Body of pancreas (tissue), 4 donors: ENCODE measurements at places on chromosomes 6 and 20.

- no peak for DNase-seq
These were observed 126.4 kb downstream of the MAP3K4 start for GRCh38 chr6:161117942-161118341.

GRCh38 chr6:155660251-155660977, 204.8 kb upstream of the NOX3 start:
- DNase-seq, result no peak

DNA sequence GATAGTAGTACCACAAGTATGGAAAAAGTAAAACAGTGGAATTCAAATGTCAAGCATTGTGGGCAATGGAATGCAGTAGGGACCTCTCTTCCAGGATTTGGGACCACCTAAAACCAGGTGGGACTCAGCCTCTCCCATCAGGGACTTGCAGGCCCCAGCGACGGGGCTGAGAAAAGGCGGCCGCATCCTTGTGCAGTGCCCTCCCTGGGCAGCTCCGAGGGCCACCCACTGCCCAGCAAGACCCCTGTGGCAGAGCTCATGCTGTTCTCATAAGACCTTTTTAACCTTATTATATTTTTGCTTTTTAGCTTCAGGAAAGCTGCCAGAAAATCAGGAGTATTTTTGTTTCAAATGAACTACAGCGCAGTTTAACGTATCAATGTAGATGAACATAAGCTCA, 142.6 kb upstream of the RPS6KA2 start:
- DNase-seq, result no peak

GRCh38 chr20:1033751-1034414, 31.8 kb upstream of the RSPO4 start:
- DNase-seq, result no peak

DNA sequence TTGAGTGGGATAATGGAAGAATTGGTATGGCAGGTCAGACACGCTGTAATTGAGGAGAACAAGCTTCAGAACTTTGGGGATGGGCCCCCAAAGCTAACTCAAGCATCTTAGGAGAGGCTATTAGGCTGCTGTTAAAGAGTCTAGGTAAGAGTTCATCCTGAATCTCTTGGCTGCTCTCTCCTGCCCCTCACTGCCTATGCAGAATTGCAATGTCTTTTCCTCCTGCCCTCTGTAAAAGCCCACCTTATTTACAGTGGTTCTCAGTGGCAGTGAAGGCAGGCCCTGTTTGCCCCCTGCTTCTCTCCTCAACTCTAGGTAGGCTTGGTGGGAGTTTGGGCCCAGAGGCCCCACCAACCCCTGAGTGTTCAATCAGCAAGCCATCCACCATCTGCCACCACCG, 55.0 kb downstream of the LYRM2 start:
- DNase-seq, result no peak

GRCh38 chr20:48102931-48103660, 317.8 kb upstream of the SULF2 start:
- no peak for DNase-seq

- no peak for DNase-seq
These were observed 184.3 kb downstream of the TBXT start for GRCh38 chr6:165983112-165984072.

DNA sequence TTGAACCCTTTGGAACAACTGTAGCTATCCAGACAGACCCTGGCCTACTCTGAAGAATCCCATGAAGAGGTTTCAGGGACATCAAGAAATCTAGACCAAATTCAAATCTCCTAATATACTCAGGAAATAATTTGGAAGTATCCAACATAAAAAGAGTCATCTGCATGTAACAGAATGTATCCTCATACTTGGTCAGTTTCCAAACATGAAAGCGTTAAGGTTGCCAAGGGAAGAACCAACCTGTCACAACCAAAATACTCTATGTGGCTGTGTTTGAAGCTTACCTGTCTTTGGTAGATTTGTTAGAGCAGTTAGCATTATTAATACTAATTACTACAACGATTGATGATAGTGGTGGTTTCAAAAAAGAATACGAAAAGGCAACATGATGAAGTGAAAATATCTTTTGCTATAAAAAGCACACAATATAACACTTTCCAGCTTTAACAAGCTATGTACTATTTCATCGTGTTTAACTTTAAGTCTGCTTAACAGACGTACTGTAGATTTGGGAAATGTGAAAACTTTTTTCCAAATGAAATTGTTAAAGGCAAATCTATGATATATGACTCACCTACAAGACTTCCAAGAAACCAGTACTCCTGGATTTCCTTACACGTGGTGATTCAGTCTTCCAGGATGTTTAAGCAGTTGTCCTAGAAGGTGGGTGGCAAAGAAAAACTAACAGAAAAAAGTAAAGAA, 46.6 kb upstream of the ENPP1 start:
- DNase-seq, result no peak

DNA sequence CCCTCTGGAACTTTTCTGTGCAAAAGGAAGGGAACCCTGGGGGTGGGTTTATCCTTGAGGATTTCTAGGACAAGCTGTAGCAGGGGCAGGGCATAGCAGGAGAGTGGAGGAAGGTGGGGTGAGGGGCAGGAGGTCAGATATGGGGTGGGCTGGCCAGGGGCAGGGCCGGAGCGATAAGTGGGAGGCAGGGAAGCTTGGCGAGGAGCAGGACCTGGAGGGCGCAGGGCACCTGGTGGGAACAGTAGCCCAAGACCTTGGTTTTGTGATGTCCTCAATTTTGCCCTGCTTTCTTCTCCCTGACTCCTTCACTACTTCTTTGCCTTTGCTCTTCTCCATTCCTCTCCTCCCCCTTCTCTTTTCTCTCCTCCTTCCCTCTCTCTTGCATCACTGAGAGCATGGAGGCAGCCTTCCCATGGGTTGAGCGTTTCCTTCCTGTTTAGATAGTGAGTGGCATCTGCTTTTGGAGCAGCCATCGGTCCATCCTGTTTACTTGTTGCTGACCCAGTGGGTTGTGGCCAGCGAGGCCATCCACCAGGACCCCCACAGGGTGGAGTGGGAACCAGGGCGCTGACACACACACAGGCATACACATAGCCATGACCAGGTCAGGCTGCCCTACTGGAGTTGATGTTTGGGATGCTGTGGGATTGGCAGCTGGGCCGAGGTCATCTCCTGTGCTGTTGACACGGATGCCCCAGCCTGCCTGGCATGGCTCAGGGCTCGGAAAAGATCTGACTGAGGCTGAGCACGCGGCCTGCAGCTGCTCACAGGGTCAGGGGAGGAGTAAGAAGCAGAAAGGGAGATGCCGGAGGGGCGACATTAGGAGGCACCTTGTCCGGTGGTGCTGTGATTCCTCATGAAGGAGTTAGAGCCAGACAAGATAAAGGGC, 121.0 kb upstream of the RNF24 start:
- no peak for DNase-seq

- DNase-seq, result no peak
These were observed 7.4 kb upstream of the SSTR4 start for GRCh38 chr20:23027721-23028120.

- DNase-seq, result no peak
These were observed 96.8 kb upstream of the THEMIS start for GRCh38 chr6:127997496-127998164.

- no peak for DNase-seq
These were observed 2.5 kb downstream of the CCR6 start for GRCh38 chr6:167125410-167125809.

DNA sequence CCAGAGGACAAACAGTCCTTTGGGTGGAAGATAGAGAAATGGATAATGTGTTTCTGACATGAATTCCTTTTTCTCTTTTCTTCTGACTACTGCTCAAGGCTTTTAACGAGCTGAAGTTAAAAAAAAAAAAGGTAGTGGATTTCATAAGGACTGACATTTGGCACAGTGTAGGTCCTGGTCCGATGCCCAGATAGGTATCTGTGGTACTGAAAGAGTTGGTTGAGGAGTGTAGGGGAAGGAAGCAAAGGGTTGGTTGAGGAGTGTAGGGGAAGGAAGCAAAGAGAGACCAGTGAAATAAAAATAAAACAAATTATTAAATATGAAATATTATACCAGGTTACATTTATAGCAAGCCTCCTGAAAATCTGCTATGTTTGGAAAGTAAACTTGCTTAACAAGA, 11.8 kb downstream of the UTRN start:
- peak; percentile 82 for DNase-seq

GRCh38 chr6:148307405-148307804, 35.2 kb upstream of the SASH1 start:
- DNase-seq, result no peak

DNA sequence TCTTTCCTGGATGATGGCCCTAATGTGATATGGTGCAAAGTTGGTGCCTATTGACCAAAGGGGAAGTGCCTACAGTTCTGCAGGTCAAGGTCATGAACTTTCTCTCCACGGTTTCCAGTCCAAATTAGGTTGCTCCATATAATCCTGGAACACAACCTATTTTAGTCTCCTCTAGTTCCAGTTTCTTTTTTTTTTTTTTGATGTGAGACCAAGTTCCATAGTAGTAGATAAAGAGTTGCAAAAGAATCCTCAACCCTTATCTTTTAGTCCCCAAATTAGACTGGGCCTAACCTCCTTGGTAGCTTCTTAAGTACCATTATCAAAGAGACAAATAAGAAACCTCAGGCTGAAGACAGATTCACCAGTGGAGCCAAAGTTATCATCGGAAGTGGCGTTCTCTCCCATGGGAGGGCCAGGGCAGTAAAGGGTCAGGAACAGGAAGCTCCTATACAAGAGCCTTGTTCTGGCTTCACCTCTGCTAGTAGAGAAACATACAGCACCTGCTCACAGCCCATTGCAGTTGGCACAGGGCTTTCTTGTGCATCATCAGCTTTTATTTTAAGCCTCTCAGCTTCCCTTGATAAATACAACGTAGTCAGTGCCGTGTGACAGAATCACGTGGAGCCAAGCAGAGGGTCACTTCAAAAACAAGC, 132.2 kb upstream of the RREB1 start:
- no peak for DNase-seq

DNA sequence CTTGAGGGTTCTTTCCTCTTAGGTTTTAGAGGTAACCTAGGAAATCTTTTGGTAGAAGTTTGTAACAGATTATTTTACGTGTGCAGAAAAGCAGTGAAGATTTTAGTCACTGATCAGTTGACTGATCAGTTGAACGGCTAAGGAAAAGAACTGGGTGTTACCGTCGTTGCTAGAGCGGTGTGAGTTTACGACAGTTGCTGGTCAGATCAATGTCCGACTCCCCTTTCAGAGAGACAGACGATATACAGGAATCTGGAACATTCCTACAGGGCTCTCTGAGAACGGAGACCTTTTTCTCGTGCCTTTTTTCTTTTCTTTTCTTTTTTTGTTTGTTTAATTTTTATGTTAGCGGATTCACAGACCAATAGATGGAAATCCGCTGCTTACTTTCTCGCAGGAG, 132.1 kb upstream of the ZNF184 start:
- no peak for DNase-seq

GRCh38 chr20:47487175-47487917, 14.3 kb upstream of the NCOA3 start:
- DNase-seq, result no peak

- DNase-seq, result no peak
These were observed 434.1 kb upstream of the SOX4 start for GRCh38 chr6:21159465-21159864.

GRCh38 chr20:46828471-46828870, 66.2 kb upstream of the EYA2 start:
- no peak for DNase-seq

DNA sequence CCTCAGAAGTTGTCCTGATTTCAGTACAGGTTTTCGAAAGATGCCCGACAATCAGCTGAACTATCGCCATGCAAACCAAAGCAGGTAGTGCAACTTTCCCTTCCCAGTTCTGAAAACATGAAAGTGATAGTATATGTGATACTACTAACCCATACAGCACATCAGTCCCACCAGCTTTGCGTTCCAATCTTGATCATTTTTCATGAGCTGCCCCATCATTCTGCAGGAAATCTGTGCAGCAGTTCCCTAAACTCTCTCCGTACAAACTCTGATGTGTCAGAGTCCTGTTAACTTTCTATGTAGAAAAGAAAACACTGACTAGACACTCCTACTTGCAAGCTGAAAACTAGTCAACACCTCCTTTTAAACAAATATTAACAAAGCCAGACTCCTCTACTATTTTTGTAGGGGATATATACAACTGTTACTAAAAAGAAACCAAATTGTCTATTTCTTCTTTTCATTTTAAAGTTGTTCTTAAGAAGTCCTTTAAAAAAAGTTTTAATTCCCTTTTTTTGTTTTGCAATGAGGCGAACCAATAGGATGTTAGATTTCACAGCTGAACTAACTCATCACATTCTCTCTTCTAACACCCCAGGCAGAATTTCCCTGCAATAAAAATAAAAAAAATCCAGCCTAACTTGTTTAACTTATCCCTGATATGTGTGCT, 99.6 kb upstream of the DST start:
- DNase-seq, result no peak

- DNase-seq, result no peak
These were observed 2.0 kb downstream of the TBX18 start for GRCh38 chr6:84762220-84763002.

DNA sequence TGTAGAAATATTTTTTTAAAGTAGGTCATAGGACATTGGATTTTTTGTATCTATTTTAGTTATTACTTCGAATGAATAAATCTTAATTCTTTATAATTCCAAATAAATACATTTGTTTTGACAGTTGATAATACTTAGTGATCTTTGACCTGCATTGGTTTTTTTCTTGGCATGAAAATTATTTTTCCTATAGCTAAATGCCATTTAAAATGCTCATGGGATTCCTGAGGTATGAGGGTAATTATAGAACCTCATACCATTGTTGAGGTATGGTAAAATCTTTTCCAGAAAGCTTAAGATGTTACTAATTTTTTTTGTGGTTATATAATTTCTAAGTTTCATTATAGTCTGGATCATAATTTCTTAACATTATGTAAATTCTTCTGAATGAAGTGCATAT, 8.3 kb downstream of the PM20D2 start:
- no peak for DNase-seq

DNA sequence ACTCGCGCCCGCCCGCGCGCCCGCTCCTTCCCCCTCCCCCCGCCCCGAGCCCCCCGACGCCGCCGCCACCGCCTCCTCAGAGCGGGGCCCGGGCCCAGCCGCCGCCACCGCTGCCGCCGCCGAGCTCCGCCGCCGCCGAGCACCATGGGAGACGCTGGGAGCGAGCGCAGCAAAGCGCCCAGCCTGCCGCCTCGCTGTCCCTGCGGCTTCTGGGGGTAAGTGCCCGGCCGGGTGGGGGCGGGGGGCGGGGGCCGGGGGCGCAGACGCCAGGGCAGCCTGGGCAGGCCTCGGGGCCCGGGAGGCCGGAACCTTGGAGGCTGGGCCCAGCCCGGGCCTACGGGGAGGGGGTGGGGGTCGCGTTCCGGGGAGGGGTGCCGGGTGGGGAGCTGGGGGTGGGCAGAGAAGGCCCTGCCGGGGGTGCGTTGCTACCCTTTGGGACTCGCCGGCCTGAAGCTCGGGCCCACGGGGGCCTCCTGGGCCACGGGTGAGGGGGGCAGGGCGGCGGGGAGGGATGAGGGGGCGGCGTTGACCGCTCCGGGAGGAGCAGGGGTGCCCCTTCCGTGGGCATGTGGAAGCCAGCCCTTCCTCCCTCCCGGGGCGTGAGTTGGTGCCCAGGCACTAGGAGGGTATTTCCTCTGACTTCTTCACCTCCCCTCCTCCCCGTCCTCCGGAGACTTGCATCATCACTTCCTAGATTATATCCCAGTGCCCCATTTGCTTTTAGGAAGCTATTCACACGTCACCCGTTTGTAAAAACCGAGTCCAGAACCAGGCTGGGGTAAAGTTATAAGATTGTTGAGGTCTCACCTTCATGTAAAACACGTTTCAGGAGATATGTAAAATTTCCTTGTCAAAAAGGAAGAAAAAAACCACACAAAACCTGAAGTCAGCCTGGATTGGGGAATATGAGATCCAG, 533 bp downstream of the ZFAND3 start:
- DNase-seq, result peak; percentile 65

- no peak for DNase-seq
These were observed 277.2 kb downstream of the CDC5L start for GRCh38 chr6:44664716-44665115.

- DNase-seq, result no peak
These were observed 1.7 kb downstream of the ULBP1 start for GRCh38 chr6:149965194-149966020.
